ENCODE measurements at places on chromosomes 6 and 20.

DNA sequence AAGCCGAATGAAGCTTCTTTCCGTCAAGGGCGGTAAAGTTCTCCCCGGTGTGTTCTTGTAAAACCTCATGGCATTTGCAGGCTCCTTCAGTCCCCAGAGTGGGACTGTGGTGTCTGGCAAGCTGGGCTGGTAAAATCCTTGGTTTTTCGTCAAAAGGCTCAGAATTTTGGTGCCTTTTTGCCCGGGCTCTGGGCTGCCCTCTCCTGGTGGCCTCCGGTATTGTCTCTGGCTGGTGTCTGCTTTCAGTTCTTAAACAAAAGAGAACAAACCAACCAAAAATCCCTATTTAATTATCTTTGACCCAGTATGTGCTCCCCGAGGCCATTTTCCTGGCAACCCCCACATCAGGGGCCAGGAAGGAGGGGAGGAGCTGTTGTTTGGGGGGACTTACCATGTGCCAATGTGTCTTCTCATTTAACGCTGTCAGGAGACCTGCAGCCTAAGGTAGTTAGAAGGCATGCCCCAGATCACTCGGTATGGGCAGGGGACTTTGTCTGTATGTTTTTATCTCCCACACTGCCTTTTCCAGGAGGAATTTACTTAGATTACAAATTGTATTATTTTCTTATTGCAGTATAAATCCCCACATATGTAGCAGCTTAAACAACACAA is 11.1 kb downstream of the CDH4 start:
- DNase-seq = peak; percentile 55

DNA sequence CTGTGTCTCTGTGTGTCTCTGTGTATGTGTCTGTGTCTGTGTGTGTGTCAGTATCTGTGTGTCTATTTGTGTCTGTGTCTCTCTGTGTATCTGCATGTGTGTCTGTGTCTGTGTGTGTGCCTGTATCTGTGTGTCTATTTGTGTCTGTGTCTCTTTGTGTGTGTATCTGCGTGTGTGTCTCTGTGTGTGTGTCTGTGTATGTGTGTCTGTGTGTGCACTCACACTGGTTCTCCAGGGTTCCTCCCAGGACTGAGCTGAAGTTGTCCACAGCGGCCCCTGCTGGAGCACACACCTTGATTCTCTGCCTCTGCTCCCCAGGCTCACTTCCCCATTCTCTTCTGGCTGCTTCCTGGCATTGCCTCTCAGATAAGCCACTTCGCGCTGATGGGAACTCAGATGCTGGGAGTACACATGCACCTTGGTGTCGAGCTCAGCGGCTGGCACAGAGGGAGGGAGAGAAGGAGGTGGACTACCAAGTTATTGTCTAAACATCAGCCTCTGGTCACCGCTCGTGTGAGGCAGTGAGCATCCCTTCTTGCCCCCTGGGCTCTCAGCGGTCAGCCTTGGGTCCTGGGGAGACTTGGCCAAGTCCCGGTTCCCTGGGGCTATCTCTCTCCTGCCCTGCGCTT is 104.9 kb upstream of the NXT1 start:
- peak; percentile 39 for DNase-seq

DNA sequence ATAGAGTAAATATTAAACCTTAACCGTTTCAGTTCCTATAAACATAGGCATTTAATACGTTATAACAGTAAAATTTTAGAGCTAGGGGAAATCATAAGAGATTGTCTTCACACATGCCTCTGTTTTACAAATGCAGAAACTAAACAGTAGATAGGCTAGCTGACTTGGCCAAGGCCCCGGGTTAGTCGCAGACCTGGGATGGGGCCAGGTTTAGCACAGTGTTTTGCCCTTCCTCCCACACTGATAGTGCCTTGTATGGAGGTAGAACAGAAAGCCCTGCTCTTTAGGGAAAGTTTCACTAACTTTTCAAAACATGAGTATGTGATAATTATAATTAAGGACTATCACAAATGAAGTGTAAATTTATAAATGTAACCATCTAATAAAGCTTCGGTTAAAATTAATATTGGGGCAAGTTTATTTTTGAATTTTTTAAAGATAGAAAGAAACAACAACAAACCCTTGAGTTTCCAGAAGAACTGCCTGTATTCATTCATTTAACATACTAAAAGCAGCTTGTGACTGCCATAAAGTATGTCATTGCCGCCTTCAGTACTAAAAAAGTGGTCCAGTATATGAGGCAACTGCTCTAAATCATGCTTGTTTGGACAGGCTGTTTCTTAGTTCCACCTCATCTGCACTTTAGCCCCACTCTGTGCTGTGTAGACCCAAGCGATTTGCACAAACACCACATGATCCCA is 62.5 kb upstream of the LOC128125822 start:
- DNase-seq = no peak

DNA sequence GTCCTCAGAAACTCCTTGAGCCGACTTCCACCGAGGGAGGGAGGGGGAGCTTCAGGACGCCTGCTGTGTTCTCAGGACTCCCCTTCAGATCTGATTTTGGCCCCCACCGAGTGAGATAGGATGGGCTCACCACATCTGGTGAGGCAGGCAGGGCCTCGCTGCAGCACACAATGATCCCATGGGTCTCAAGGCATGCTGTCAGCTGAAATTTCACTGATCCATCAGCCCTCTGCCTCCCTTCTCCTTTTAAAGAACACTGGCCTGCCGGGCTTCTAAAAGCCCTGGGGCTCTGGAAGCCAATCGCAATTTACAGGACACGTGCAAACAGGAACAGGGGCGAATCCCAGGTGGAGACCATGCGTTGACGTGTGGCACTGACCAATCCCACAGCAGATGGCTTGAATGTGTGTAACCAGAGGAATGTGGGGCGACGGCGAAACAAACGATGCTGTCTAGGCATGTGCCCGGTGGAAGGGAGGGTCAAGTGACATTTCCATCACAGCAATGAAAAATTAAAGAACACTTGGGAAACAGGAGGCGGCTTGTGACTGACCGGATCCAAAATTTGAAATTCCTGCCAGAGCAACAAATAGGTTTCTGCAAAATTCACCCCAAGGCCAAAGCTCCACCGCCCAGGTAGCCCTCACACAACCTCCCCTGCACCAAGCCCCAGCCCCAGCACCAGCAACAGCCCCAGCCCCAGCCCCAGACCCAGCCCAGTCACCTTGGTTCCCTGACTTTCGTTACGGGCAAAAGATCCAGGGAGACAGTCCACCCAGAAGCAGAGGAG is 167.1 kb upstream of the ZNF337 start:
- no peak for DNase-seq

GRCh38 chr20:35561671-35562070 is 19.8 kb downstream of the ERGIC3 start:
- DNase-seq = no peak

- no peak for DNase-seq
Measured at GRCh38 chr6:112307707-112308106, 39.4 kb upstream of the RFPL4B start.

GRCh38 chr6:44342052-44342451 is 398 bp upstream of the SPATS1 start:
- no peak for DNase-seq

- no peak for DNase-seq
Measured at GRCh38 chr20:48465271-48465670, 362.5 kb downstream of the PREX1 start.

Measured in activated CD4-positive, alpha-beta T cell treated with anti-CD3 and anti-CD28 coated beads, Interleukin-2, Interleukin-6, amounts not matched to agents 100 ng/mL and 50 ng/mL, durations not matched to agents 16 hours and 8 hours (primary cell).